Stimulated activated CD4-positive, alpha-beta T cell treated with anti-CD3 and anti-CD28 coated beads, Interleukin-12 subunit alpha, Interleukin-12 subunit beta, amount 100 ng/mL, for 4 hours (primary cell): ENCODE measurements at places on chromosomes 3 and 15.

DNA sequence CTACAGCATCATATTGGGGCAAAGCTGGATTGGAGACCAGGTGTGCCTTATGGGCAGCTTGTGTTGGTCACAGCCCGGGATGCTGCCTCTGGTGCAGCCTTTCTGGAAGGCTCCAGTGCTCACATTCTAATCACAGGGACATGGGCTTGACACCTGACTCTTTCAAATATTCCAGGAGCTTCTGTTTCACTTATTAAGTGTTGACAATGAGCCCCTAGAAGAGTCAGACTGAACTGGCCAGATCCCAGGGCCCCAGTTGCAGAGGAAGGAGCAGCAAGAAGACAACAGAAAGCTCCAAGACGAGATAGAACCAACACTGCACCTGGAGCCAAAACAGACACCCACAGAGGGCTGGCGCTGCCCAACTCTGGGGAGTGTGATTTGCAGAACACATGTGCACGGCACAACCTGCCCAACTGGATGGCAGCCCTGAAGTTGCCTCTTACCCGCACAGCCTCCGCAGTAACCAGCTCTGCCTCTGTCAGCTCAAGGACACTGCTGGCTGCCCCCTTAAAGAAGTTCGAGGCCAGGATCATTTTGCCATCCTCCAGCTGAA lies 30.3 kb downstream of the ALDH1L1 start:
- no peak for DNase-seq

- no peak for DNase-seq
Observed at GRCh38 chr3:137724240-137724639, 39.9 kb upstream of the SOX14 start.

DNA sequence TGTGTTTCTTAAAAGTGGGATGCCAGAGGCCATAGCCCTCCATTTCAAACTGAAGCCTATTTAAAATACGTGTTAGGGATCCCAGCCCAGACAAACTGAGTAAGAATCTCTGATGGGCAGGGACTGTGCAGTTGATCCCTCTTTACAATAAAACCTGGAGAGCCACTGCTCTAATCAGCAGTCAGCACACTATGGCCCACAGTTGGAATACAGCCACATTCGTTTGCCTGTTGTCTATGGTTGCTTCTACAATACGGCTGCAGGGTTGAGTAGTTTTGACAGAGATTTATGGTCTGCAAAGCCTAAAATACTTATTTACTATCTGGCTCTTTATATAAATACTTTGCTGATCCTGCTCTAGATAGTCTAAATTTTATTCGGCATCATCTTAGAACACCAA lies 32.4 kb downstream of the TJP1 start:
- no peak for DNase-seq

DNA sequence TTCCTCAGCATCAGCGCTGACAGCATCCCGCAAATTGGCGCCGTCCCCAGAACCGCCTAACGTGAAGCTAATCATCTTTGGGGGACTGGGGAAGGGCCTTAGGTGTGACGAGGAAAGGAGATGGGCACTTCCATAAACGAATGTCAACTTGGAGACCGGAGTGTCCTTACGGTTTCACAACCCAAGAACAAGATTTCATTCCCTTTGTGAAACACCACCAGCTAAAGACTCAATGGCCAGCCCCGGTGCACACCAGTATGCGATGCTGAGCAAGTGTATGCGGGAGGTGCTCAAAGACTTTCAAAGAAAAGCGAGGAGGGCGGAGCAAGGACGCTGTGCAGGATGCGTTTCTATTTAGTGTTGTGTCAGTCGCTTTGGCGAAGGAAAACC lies 759 bp upstream of the TTBK2 start:
- peak; percentile 28 for DNase-seq

DNA sequence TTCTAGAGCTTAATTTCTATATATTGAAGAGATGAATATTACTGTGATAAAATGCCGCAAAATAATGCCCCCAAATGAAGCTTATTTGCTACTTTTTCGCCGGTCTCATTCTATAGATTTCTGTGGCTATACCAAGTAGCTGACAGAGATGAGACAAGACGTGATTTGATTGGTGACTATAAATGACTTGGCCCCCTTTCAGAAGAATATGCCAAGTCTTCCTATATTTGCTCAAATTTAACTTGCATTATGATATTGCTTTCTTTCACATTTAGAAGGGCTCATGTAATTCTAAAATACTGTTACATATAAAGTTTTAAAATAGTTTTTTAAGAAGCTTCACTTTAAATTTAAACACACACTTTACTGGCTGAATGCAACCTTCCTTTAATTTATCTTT lies 180.1 kb downstream of the SUCLG2 start:
- DNase-seq: no peak

DNA sequence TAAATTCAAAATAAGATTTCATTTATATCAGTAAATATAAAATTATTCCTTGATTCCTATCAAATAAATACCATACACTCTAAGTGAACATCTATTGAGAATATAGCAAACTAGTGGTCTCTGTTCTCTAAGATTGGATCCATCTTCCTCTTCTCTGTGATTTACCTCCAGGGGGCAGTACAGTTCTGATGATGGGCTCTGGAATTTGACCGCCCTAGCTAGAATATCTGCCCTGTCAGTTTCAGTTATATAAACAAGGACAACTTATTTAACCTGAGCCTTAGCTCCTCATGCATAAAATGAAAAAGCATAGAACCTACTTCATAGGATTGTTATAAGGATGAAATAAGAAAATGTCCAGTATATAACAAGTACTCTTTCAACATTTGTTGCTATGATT lies 171.1 kb upstream of the CCDC54 start:
- DNase-seq: no peak

GRCh38 chr3:123696808-123697207 lies 112.0 kb upstream of the HACD2 start:
- DNase-seq: no peak

DNA sequence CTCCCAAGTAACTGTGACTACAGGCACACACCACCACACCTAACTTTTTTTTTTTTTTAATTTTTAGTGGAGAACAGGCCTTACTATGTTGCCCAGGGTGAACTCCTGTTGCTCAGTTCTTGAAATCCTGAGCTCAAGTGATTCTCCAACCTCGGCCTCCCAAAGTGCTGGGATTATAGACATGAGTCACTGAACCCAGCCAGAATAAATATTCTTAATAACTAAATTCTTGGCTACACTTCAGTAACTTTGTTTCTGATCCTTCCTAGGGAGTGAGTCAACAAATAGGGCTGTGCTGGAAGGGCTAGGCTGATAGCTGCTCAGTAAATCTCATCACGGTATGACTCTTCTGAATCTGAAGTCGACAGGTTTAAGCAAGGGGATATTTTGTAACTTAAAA lies 56.6 kb downstream of the P3H2 start:
- DNase-seq: no peak

DNA sequence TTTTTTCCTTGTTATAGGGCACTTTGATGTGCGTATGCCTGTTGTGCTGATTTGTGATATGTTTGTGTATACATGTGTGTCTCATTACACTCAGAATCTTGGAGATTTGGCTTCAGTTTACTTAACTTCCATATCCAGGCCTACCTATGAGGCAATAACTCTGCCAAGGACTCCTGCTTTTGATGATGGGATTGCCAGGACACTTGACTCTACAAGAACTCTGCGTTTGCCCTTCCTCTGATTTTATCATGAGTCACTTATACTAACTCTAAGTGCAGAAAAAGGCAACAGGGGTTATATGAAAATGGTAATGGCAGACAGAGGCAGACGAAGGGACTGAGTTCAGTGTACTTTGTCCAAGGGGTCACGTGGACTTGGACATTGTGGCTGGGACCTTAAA lies 33.6 kb downstream of the MCTP2 start:
- no peak for DNase-seq

DNA sequence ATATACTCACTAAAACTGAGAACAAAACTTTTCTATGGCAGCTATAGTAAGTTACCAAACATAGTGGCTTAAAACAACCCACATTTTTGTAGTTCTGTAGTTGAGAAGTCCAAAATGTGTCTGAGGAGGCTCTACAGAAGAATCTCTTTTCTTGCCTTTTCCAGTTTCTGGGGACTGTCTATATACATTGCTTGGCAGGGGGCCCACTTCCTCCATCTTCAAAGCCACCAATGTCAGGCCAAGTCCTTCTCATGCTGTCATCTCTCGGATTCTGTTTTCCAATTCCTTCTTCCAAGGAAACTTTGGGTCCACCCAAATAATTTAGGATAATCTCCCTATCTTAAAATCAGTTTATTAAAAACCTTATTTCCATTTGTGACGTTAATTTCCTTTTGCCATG lies 92.7 kb downstream of the DLG1 start:
- no peak for DNase-seq

DNA sequence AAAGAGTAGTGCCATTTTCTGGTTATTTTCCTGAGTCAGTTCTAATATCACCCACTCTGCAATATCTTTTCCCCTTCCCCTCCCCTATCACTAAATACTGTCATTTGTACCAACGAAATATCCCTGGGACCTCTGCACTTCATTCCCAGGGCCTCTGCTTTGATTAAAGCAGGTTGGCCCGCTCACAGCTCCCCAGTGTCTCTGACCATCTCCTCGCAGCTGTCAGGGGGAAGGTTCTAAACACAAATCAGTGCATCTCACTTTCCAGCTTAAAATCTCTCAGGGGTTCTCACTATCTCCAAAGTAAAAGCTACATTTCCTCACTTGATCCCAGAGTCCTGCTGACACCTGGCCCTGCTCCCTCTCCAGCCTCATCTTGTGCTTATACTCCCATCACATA lies 28.1 kb upstream of the SLC35G2 start:
- no peak for DNase-seq

GRCh38 chr3:182405759-182406158 lies 387.5 kb upstream of the ATP11B start:
- DNase-seq: no peak

- DNase-seq: no peak
Observed at GRCh38 chr15:98103570-98103969, 143.1 kb downstream of the ARRDC4 start.

GRCh38 chr3:167886690-167887089 lies 151.2 kb downstream of the SERPINI1 start:
- DNase-seq: no peak
